ENCODE measurements at places on chromosomes 11 and 22. TPM values are rescaled to one million over a fixed set of nuclear protein-coding genes. Genes with fewer than 3 reads are reported as not detected.

The ALDH3B2 gene
- not detected for total RNA-seq

The APOL1 gene
- total RNA-seq = 8.5 TPM

The SYNGR1 gene
- 2.8 TPM for total RNA-seq

The BID gene
- total RNA-seq = 33.5 TPM
